ENCODE measurements at places on chromosomes 4 and X.

- no peak for DNase-seq
Measured at GRCh38 chrX:22203186-22203585, 69.5 kb upstream of the CBLL2 start.

DNA sequence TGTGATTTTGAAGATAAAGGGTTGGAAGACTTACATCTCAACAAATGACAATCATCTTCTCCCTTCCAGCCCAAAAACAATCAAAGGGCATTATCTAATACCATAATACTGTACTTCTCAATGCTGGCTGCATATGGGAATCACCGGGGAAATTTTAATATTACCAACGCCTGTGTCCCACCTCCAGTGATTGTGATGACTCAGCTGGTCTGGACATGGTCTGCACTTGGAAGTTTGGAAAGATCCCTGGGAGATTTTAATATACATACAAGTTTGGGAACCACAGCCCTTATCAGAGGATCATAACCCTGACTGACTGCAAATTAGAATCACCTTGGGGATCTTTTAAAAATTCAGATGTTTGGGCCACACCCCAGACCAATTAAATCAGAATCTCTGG lies 29.9 kb downstream of the ARL13A start:
- DNase-seq = no peak

DNA sequence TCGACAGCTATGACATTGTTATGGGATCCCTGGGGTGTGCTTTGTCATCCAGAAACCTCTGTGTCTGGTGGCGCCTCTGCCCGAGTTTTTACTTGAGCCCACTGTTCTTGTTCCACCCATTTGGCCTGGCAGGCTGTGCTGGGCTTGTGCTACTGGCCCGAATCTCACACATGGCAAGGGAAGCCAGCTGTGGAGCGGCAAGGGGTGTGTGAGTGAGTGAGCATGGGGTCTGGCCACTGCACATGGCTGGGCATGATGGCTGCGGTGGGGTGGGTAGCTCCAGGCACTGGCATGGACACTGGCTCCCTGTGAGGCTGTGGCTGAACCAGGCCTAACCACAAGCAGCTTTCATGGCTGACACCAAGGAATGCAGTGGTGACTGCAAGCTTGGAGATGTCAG lies 89.2 kb downstream of the DACH2 start:
- DNase-seq = no peak

DNA sequence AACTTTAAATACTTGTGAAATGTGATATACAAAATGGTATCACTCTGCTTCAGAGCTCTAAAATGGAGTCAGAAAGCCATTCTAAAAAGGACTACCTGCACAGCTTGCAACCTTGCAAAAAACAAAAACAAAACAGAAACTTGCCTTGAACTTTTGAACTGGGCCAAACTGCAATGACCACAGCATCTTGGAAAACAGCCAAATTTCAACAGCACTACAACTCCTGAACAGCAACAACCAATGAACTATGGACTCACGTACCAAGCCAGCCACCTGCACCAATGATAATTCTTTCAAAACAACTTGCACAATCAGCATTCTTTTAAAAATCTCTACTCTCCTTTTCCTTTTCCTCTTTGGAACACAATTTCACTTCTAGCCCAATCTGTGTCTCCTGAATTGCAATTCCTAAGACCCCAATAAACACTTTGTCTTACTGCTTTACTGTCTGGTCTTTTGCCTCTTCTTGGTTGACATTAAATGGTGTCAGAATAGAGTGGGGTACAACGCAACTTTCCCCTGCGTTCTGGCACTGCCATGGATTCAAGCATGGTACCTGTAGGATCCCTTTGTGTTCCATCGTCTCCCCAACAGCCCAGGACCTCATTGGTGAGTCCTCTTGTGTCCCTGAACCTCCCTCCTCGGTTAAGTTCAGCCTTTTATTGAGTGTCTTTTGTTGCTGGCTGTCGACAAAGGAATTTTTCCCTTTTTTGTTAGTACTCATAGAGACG lies 35.7 kb upstream of the FMR1 start:
- DNase-seq = no peak

DNA sequence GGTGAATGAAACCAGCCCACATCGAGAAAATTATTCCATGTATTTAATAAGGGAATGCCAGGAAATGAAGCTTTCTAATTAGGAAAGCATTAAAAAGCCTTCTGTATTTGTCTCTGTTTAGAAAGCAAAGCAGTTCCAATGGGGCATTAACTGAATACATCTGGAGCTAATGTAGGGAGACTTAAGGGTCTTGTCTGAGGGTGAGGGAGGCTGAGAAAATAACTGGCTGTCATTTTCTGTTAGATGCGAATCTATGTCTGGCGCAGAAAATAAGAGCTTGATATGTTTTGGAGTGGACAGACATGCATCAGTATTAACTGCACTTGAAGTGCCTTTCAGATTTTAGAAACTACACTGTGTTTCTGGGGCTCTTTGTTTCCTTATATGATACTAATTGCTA lies 111.3 kb downstream of the KLHL8 start:
- no peak for DNase-seq

- no peak for DNase-seq
Measured at GRCh38 chrX:39002466-39002865, 201.2 kb downstream of the MID1IP1 start.

- DNase-seq = no peak
Measured at GRCh38 chrX:110924871-110925270, 129.3 kb upstream of the CHRDL1 start.

GRCh38 chr4:109177096-109177810 lies 125.2 kb downstream of the COL25A1 start:
- DNase-seq = no peak

GRCh38 chr4:99447513-99447912 lies 12.4 kb upstream of the ADH7 start:
- no peak for DNase-seq

- no peak for DNase-seq
Measured at GRCh38 chr4:37597034-37597433, 89.1 kb downstream of the RELL1 start.

DNA sequence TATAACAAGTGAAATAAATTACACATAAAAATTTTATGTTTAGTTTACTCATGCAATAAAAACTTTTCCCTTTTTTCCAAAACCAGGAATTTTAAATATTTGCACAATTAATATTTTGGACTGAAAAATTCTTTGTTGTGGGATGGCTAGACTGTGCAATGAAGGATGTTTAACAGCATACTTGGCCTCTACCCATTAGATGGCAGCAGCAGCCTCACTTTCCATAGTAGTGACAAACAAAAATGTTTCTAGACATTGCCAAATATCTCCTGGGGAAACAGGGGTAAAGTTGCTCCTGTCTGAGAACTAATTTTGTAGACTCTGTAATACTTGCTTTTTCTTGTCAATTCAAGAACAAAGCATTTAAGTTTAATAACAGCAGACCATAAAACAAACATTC lies 49.8 kb downstream of the SCLT1 start:
- DNase-seq = no peak

- no peak for DNase-seq
Measured at GRCh38 chr4:86556791-86557415, 37.2 kb upstream of the PTPN13 start.

- DNase-seq = no peak
Measured at GRCh38 chr4:125497861-125498260, 183.1 kb downstream of the FAT4 start.

DNA sequence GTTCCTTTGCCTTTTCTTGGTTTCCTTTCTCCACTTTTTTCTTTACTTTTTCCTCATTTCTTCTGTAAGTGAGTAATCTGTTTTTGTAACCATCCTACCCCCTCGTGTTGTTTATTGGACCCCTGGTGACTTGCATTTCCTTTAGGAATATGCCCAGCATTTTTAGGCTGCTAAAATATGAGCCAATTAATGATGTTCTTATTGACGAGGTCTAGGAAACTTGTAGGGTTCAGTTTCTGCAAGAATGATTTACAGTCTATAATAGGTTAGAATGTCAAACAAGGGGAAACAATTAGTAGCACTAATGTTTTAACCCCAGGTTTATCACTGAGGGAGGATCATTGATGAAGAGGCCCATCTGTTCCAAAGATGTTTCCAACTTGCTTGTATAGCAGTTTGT lies 79.0 kb downstream of the CPE start:
- DNase-seq = no peak

GRCh38 chr4:169071747-169072146 lies 61.7 kb upstream of the CBR4 start:
- DNase-seq = no peak

GRCh38 chr4:128766781-128767180 lies 42.7 kb upstream of the JADE1 start:
- no peak for DNase-seq

DNA sequence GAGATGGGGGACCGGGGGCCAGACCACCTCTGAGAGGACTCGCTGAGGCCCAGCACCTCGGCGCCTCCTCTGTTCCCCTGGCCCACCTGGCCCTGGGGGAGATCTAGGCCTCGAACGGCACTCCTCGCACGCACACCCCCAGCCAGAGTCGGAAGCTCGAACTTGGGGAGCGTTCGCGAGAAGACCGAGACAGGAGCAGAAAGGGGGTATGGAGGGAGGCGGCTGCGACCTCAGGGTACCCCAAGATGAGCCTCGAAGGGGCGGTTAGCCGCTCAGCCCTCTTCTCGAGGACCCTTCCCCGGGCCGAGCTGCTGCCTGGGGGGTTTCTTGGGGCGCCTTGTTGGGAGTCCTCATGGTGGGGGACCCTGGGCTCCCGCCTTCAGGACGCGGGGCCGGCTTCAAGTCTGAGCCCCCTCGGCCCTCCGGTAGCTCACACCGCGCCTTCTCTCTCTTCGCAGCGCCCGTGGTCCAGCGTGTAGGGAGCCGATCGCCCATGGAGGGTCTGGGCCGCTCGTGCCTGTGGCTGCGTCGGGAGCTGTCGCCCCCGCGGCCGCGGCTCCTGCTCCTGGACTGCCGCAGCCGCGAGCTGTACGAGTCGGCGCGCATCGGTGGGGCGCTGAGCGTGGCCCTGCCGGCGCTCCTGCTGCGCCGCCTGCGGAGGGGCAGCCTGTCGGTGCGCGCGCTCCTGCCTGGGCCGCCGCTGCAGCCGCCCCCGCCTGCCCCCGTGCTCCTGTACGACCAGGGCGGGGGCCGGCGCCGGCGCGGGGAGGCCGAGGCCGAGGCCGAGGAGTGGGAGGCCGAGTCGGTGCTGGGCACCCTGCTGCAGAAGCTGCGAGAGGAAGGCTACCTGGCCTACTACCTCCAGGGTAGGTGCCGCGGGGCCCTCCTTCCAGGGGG lies 706 bp downstream of the DUSP9 start:
- no peak for DNase-seq

DNA sequence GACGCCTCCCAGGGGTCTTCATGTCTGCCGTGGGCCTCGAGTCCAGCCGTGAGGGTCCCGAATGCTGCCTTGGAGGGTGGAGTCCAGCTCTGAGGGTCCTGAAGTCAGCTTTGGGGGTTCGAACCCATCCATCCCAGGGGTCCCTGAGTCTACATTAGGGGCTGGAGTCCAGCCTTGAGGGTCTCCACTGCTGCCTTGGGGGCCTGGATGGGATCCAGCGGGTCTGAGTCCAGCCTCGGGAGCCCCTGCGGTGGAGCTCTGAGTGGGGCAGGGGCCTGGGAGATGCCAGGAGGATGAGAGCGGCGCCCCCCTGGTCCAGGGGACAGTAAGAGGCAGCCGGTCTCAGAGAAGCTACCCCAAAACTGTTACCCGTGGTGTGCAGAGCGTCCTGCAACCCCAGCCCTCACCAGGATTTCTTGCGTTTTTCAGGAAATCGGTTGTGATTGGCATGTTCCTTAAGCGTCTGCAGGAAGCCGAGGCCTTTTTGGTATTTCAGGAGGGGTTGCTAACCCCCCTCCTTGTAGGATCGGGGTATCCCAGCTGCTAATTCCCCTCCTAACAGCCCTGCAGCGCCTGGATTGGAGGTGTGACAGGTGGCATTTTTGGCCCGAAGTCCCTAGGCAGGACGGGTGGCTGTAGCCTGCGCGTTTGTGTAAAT lies 1.7 kb upstream of the GTPBP6 start:
- DNase-seq = no peak

GRCh38 chr4:98689507-98690174 lies 31.2 kb upstream of the TSPAN5 start:
- DNase-seq = no peak

- DNase-seq = no peak
Measured at GRCh38 chr4:53147711-53148110, 218.2 kb downstream of the SCFD2 start.

- no peak for DNase-seq
Measured at GRCh38 chrX:110381216-110381615, 22.6 kb downstream of the RTL9 start.

- DNase-seq = no peak
Measured at GRCh38 chr4:60744767-60745166, 455.4 kb upstream of the ADGRL3 start.

- DNase-seq = no peak
Measured at GRCh38 chrX:108250654-108251579, 159.3 kb downstream of the ATG4A start.

- DNase-seq = no peak
Measured at GRCh38 chr4:168993714-168994510, 16.1 kb downstream of the CBR4 start.

DNA sequence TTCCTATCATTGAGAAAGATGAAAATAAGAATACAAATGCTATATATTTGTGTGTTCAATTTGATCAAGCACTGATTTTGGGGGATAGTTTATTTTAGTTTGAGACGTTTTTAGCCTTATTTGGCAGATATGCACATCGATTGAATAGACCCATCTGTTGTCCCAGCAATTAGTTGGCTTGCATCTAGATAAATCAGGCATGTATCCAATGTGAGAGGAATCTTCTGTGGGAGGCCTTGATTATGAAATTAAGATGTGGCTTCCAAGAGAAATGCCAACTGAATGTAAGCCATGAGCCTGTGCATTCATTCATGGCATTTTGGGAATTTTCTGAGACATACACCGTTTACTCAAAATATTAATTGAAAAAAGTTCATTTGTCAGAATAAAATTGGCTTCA lies 623.1 kb downstream of the TECRL start:
- DNase-seq = no peak

DNA sequence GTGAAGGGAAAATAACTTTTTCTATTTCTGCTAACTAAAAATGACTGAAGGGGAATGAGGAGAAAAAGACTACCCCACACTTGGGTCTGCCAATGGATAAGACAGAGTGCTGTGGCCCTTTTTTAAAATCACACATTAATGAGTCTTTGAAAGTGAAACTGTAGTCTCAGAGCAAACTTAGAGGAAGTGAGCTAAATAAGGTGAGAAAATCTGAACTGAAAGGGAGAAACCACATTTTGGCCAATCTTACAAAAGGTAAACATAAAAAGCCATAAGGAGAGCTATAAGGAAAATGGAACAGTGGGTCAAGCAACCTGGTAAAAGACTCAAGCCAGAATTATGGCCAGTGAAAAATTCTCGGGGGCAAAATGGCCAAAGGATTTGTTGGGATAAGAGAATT lies 755.1 kb upstream of the IGFBP7 start:
- DNase-seq = no peak

DNA sequence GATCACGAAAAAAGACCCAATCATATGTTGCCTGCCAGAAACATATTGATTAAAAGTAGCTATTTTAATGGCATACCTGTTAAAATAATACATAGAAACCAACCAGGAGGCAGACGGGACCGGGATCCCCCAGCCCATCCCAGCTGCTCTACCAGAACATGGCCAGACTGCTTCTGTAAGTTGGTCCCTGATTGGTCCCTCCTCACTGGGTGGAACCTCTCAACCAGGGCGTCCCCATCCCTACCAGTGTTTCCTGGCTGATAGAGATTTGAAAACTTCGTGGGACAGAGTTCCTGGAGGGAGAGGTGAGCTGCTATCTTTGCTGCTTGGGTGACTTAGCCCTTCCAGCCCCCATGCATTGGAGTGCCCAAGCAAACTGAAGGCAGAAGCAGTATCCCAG lies 256.2 kb downstream of the TRAM1L1 start:
- no peak for DNase-seq

- no peak for DNase-seq
Measured at GRCh38 chr4:3865986-3866812, 100.0 kb downstream of the ADRA2C start.

- no peak for DNase-seq
Measured at GRCh38 chr4:898869-899555, 33.1 kb downstream of the GAK start.

All from non-pigmented ciliary epithelial cell (primary cell).